Gastrocnemius medialis (tissue), 4 donors: ENCODE measurements at places on chromosomes 3 and 15. TPM values are rescaled to one million over a fixed set of nuclear protein-coding genes. Genes with fewer than 3 reads are reported as not detected.

The ENTPD3 gene
- 0.56 TPM for total RNA-seq

The SENP7 gene
- 6.5 TPM for total RNA-seq

The TRIM69 gene
- total RNA-seq: 16.2 TPM

The MITF gene
- 139 TPM for total RNA-seq

The DENND4A gene
- total RNA-seq: 46.4 TPM

The IL17RD gene
- 1.3 TPM for total RNA-seq

The PRSS50 gene
- total RNA-seq: not detected

- H3K27me3 ChIP-seq: no peaks in the 10 kb centered on the region
- no peaks in the 10 kb centered on the region for H3K36me3 ChIP-seq
- H3K4me1 ChIP-seq: peaks cover 14% of the 10 kb centered on the region
Observed at GRCh38 chr3:51669241-51670052, 1.6 kb upstream of the TEX264 start.

- no peaks in the 10 kb centered on the region for H3K4me1 ChIP-seq
- H3K27ac ChIP-seq: no peak overlapping the region
Observed at GRCh38 chr3:121918779-121919483, 24.7 kb downstream of the SLC15A2 start.

- no peaks in the 10 kb centered on the region for H3K4me1 ChIP-seq
- H3K27me3 ChIP-seq: no peaks in the 10 kb centered on the region
- DNase-seq: no peak
Observed at GRCh38 chr15:55088207-55088606, 108.5 kb downstream of the RSL24D1 start.

DNA sequence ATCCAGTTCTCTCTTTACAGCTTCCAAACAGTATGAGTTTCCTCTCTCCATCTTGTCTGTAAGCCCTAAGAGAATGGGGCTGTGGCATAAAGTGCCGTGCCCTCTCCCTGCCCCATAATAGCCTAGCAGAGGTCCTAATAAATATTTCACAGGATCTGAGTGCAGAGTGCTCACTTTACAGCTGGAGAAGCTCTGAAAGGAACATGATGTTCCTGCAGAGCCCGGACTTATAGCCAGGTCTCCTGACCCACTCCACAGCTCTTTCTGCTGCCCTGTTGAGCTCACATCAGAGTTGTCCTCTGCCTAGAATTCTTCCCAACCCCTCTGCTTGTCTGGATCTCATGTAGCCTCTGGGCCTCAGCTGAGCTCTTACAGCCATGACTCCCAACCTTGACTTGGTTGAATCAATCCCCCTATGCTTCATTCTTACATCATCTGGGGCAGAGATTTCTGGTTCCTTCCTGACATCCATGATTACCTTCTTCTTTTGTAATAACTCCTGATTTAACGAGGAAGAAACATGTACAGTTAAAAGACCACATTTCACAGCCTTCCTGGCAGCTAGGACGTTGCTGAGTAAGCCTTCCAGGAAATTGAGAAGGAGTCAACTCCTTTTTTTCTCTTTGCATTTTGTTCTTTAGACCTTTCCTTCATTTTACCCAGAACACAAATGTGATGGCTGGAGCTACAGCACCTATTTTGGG is 135.3 kb downstream of the RPLP1 start:
- no peak overlapping the region for H3K27ac ChIP-seq
- no peak overlapping the region for H3K4me3 ChIP-seq
- no peak for DNase-seq
- no peaks in the 10 kb centered on the region for H3K4me1 ChIP-seq
- no peaks in the 10 kb centered on the region for H3K27me3 ChIP-seq

DNA sequence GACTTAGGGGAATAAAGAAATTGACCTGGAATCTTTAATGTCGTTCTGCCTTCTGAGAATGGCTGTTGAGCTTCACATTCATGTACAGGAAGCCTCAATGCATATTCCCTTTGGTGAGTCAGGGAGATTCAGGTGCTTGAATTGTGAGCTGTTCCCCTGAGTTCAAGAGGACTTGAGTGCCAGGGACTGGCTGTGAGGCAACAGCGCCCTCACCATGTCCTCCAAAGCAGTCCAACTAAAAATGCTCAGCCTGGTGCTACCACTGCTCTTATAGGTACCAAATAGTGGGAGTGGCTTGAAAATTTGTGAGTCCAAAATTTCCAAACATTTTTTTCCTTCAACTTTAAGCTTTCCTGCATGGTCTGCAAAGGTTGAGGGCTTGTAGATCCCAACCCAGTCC is 54.1 kb downstream of the LEO1 start:
- DNase-seq: no peak
- no peak overlapping the region for H3K27ac ChIP-seq
- H3K4me1 ChIP-seq: no peaks in the 10 kb centered on the region
- no peaks in the 10 kb centered on the region for H3K36me3 ChIP-seq

DNA sequence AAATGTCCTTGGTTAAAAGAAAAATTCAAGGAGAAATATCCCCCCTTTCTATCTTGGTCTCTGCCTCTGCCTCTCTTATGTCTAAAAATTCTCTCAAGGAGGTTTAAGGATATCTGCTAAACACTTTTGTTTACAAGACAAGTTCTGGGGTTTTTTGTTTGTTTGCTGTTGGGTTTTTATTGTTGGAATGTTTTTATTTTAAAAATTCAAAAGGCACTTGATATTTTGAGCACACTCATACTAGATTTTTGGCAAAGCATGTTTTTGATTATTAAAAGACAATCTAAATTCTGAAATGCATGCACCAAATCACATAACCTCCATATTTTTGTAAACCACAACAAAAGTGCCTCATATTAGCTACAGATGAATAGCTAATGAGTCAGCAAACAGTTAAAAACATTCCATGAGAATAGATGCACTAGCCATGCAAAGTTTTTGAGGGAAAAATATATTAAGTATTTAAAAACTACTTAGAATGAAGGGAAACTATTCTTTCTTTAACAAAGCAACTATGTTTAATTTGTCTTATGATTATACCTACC is 84.6 kb downstream of the ZBTB20 start:
- no peak for DNase-seq
- H3K27me3 ChIP-seq: no peaks in the 10 kb centered on the region
- no peak overlapping the region for H3K4me3 ChIP-seq
- H3K36me3 ChIP-seq: no peaks in the 10 kb centered on the region
- peaks cover 12% of the 10 kb centered on the region for H3K4me1 ChIP-seq

DNA sequence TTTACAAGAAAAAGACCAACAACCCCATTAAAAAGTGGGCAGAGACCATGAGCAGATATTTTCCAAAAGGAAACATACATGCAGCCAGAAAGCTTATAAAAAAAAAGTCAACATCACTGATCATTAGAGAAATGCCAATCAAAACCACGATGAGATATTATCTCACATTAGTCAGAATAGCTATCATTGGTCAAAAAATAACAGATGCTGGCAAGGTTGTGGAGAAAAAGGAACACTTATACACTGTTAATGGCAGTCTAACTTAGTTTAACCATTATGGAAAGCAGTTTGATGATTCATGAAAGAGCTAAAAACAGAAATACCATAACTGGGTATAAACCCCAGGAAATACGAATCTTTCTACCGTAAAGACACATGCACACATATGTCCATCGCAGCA is 76.3 kb downstream of the SUCNR1 start:
- no peak for DNase-seq
- H3K4me1 ChIP-seq: no peaks in the 10 kb centered on the region
- no peak overlapping the region for H3K27ac ChIP-seq
- H3K36me3 ChIP-seq: no peaks in the 10 kb centered on the region
- no peak overlapping the region for H3K4me3 ChIP-seq
- no peaks in the 10 kb centered on the region for H3K27me3 ChIP-seq

- H3K4me1 ChIP-seq: peaks cover 68% of the 10 kb centered on the region
- H3K27me3 ChIP-seq: no peaks in the 10 kb centered on the region
- no peak overlapping the region for H3K4me3 ChIP-seq
- DNase-seq: peak; percentile 28
- peak overlapping the region; percentile 82 for H3K27ac ChIP-seq
- H3K36me3 ChIP-seq: no peaks in the 10 kb centered on the region
Observed at GRCh38 chr3:8486936-8487335, 14.7 kb upstream of the LMCD1 start.

DNA sequence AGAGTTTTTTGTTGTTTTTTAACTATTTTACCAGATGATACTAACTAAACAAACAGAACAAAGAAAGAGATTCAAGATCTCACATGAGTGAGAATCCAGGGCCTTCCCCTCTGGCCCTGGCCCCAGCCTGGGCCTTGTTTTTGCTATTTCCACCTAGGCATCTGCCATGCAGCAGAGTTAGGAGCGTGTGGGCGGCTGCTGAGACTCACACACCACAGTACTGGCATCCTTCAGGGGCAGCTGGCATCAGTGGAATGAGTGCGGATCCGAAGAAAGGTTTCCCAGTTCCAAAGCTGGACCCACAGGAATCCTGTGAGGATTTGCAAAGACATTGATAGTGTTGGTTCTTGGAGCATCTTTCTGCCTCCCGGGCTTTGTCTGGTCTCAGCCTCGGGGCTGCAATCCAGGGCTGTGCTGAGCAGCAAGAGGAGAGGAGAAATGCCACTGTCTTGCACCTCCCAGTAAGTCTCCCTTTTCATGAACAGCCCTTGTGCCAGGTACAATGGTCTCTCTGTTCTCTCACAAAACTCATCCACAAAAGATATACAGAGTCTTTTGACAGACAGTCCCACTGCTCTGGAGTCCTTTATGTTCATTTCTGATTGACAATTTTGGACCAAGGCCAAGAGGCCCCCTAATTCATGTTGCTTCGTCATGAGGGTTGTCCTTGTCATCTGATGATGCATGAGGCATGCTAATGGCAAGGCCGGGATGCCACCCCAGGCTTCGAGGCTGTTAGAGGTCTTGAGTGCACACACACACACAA is 46.6 kb downstream of the APH1B start:
- DNase-seq: no peak
- no peaks in the 10 kb centered on the region for H3K4me1 ChIP-seq
- no peak overlapping the region for H3K4me3 ChIP-seq
- no peaks in the 10 kb centered on the region for H3K36me3 ChIP-seq
- no peaks in the 10 kb centered on the region for H3K27me3 ChIP-seq
- no peak overlapping the region for H3K27ac ChIP-seq

- H3K27ac ChIP-seq: no peak overlapping the region
- H3K4me3 ChIP-seq: no peak overlapping the region
- no peak for DNase-seq
- no peaks in the 10 kb centered on the region for H3K36me3 ChIP-seq
- no peaks in the 10 kb centered on the region for H3K27me3 ChIP-seq
Observed at GRCh38 chr15:73212424-73212823, 156.3 kb downstream of the HCN4 start.

DNA sequence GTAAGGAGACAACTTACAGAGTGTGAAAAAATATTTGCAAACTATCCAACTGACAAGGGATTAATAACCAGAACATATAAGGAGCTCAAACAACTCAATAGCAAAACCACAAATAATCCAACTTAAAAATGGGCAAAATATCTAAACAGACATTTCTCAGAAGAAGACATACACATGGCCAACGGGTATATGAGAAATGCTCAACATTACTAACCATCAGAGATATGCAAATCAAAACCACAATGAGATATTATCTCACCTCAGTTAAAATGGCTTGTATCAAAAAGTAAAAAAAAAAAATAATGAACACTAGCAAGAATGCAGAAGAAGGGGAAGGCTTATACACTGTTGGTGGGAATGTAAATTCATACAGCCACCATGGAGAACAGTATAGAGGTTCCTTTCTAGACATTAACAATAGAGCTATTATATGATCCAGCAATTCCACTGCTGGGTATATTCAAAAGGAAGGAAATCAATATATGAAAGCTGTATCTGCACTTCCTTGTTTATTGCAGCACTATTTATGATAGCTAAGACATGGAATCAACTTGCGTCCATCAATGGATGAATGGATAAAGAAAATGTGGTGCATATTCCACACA is 998.6 kb downstream of the NAALADL2 start:
- H3K4me3 ChIP-seq: no peak overlapping the region
- no peaks in the 10 kb centered on the region for H3K27me3 ChIP-seq
- no peak overlapping the region for H3K27ac ChIP-seq
- H3K4me1 ChIP-seq: no peaks in the 10 kb centered on the region
- DNase-seq: no peak

DNA sequence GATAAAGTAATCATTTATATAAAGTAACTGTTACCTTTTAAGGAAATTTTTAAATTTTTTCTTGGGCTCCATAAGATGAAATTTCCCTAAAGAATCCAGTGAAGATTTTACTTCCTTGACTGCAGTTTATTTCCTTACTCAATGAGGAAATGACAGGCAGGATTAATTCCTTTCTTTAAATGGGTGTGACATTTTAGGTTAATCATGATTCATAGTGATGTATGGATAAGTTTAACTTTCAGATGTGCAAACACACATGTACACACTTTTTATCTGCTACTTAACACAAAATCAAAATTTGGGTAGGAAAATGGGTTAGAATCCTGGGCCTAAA is 11.2 kb upstream of the LEO1 start:
- H3K27me3 ChIP-seq: no peaks in the 10 kb centered on the region
- no peak overlapping the region for H3K4me3 ChIP-seq
- H3K27ac ChIP-seq: no peak overlapping the region
- peaks cover 17% of the 10 kb centered on the region for H3K4me1 ChIP-seq
- no peak for DNase-seq

DNA sequence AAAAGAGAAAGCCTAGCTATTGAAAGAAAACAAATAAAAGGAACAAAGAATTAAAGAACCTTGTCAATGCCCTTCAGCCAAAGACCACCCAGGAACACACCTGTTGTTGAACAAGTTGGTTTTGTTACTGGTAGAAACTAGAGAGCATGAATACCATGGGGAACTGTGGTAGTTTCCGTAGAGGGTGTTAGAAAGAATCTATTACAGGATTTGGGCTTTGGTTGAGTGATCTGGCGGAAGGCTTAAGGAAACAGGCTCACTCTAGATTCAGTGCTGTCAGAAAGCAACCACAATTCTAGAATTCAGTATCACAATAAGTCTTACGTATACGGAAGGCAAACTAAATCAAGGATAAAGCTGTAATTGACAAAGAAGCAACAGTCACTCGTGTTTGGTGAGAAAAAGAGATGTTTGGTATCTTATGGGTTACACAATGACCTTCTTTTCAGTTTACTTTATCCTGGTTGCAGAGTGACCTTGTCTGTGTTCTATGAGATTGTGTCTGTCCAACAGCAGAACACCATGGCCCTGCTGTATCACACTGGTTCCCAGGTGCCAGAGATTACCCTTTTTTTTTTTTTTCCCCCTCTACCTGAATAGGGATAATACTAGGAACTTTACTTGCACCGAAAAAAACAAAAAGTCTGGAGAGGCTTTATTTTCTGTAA is 265.9 kb downstream of the SHQ1 start:
- H3K4me1 ChIP-seq: no peaks in the 10 kb centered on the region
- DNase-seq: no peak
- H3K27me3 ChIP-seq: no peaks in the 10 kb centered on the region
- H3K27ac ChIP-seq: no peak overlapping the region
- H3K4me3 ChIP-seq: no peak overlapping the region

DNA sequence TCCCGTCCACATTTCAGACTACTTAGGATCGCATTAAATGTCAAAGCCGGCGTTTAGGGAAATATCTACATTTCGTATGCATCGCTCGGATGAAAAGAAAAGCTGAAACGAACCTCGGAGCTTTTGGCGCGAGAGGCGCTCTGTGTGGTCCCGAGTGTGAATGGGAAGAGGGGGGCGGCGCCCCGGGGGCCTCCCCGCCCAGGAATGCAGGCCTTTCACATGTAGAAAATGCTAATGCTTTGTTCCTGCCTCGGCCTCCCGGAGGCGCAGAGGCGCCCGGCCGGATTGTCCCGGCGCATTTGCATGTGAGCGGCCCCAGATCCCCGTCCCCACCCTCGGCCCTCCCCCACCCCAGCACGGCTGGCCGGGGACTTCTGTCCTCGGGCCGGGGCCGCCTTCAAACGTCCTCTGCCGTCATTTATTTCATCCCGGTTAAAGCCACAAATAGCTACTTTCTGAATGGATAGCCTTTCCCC is 37.0 kb upstream of the TRIM71 start:
- no peaks in the 10 kb centered on the region for H3K4me1 ChIP-seq
- no peak for DNase-seq
- no peaks in the 10 kb centered on the region for H3K36me3 ChIP-seq
- peak overlapping the region; percentile 70 for H3K4me3 ChIP-seq
